ENCODE measurements at places on chromosomes 5 and 9. TPM values are rescaled to one million over a fixed set of nuclear protein-coding genes. Genes with fewer than 3 reads are reported as not detected.

DDX4 gene
- not detected for total RNA-seq

SLCO6A1 gene
- total RNA-seq: not detected

LHX3 gene
- 0.22 TPM for total RNA-seq

OR1Q1 gene
- total RNA-seq: not detected

TLX3 gene
- not detected for total RNA-seq

CCDC180 gene
- 2.3 TPM for total RNA-seq

GPR150 gene
- total RNA-seq: 0.17 TPM

CTNND2 gene
- not detected for total RNA-seq

ZNF79 gene
- 5.8 TPM for total RNA-seq

SGTB gene
- total RNA-seq: 9.8 TPM

SPEF2 gene
- 7.5 TPM for total RNA-seq

LECT2 gene
- not detected for total RNA-seq

PIP5KL1 gene
- 22.5 TPM for total RNA-seq

- no peak for DNase-seq
These were observed 238.9 kb downstream of the HSPA4 start for GRCh38 chr5:133290669-133291240.

DNA sequence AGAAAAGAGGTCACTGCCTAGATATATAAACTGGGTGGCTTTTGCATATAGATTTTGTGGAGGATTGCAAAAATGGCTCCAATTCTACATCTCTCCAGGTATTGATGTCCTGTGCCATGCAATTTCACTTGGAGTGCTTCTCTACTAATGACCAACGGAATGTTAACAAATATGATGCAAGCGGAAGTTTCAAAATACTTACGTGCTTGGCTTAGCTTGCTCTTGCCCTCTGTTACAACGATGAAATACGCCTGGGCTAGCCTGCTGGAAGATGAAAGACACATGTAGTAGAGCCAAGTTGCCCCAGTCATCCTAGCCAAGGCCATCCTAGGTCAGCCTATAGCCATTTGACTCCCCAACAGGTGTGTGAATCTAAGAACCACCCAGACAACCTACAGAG, 3.6 kb upstream of the POC5 start:
- no peak for DNase-seq

DNA sequence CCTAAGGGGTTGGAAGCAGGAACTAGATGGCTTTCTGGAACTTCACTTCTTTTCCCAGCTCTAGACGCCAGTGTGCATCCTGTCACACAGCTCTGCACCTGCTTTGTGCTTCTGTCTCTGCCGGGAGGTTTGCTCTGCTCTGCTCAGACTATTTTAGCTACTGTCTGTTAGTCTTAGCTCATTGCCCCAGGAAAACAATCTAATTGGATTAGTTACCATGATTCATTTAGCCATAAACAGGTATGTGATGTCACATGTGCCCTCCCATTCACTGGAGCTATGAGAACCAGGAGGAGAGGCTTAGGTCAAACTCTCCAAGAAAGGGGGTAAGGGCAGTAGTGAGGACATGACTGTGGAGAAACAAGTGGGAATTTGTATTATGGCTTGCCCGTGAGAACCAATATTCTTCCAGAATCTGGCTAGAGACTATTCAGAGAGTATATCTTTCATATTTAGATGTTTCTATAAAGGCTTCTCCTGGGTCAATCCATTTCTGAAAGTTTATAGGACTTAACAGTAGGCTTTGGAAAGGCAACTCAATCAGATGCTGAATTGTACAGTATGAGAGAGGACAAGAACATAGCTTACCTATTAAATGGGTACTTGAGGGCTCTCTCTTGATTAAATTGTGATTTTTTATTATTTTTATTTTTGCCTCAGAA, 22.4 kb upstream of the NREP start:
- no peak for DNase-seq

DNA sequence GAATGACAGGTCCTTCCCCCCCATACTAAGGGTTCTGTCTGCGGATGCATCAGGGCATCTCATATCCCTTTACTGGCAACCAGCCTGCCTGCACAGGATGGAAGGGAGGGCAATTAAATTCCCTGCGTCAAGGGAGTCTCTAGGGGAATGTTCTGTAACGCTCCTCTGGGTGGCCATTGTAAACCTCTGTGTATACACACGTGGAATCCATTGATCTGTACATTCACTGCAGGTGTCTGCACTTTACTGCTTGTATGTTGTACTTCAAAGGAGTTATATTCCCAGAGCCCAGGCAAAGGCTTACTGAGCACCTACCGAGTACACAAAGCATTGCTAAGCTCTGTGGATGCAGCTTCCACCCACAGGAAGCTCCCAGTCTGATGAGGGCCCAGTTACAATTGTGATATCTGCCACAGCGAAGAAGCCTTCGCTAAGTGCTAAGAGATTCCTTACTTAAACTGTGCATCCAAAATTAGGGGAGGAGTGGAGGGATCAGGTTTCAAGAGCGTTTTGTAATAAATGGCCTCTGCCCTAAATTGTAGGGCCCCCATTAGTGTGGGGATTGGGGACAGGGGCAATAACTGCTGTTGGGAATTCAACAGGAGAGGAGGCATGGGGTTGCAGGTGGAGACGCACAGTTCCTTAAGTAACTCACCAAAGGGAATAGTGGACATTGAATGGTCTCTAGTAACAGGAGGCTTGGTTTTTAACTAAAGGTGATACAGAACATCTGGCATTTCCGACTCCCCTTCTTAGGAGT, 1.5 kb upstream of the RETREG1 start:
- DNase-seq: no peak

- no peak for DNase-seq
These were observed 462.0 kb downstream of the HTR1A start for GRCh38 chr5:63500242-63500641.

GRCh38 chr9:136242918-136243525, 2.6 kb downstream of the QSOX2 start:
- DNase-seq: no peak

DNA sequence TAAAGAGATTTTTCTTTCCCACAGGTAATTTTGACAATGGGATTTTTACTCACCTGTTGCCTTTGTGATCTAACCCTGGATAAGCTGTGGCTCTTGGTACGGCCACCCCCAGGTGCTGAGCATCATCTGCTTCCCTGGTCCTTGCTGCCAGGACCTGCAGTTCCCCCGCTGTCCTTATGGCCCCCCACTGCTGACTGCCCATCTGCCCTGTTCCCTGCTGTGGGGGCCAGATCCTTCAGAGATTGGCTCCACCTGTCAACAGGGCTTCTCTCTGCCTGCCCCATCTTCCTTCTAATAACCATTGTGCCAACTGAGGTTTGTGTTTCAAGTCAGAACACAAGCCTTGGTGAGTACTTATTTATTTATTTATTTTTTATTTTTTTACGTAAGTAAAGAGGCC, 183.3 kb downstream of the MAPKAP1 start:
- no peak for DNase-seq

- peak; percentile 15 for DNase-seq
These were observed 49.5 kb upstream of the SARDH start for GRCh38 chr9:133787754-133788025.

GRCh38 chr9:91458906-91459305, 35.3 kb upstream of the NFIL3 start:
- DNase-seq: no peak

DNA sequence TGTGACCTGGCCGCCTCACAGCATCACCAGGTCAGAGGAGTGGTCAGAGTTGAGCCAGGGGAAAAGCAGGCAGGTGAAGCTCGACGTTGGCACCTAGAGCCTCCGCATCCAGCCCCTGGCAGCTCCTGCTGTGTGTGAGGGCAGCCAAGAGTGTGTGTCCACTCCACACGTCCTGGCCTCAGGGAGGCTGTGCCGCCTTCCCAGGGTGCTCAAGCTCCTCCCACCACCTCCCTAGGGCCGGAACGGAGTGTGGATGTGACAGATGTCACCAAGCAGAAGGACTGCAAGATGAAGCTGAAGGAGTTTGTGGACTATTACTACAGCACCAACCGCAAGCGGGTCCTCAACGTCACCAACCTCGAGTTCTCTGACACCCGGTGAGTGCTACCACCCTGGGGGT, 72.5 kb downstream of the PHF2 start:
- DNase-seq: no peak

GRCh38 chr9:134167530-134167931, 3.2 kb upstream of the RNU6ATAC start:
- no peak for DNase-seq

DNA sequence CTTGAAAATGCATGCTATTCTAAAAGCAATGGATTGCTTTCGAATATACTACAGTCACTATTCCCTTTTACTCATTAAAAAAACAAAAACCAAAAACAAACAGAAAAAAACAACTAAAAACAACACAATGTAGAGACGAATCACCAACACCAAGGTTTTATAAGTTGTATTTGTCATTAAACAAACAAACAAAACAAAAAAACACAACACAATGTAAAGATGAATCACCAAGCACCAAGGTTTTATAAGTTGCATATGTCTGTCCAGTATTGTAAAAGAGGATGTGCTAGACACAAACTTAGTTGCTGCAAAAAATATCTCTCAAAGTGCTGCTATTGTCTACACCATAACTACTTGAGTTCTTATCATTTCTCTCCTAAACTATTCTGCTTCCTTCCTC, 1269.2 kb downstream of the EFNA5 start:
- DNase-seq: no peak

- no peak for DNase-seq
These were observed 171.4 kb downstream of the MCTP1 start for GRCh38 chr5:95113489-95113888.

- DNase-seq: no peak
These were observed 26.0 kb downstream of the GABRP start for GRCh38 chr5:170809551-170809950.

DNA sequence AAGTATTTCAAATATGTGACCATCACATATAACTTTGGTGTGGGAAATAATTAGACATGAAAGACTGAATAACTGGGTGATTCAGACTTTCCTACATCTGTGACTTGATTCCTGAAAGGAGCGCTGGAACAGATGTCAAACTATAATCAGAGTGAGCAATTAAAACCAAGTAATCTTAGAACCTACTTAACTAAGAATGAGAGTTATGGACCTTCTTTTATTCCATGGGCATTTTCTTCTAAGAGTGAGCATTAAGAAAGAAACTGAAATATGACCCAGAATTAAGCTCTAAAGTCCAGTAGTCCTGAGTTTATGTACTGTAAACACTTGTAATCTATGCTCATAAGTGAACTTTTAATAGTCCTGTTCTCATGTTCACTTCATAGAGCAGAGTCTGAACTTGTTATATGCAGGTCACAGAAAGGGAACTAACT, 68.4 kb downstream of the PAM start:
- DNase-seq: no peak

DNA sequence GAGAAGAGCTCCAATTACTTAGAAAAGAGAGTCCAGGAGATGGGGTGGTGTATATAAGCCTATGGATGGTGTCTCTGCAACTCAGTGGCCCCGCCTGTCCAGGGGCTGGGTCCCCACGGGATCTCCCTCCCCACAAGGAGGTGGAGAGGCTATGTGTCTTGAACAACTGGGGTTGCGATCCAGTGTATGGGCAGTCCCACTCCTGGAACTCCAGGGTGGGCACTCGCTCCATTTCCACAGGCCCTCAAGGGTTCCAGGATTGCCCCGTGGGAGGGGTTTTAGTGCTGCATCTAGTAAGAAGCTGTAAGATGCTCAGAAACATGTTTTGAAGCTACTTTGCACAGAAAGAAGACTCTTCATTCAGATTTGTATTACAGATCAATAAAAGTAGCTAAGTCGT, 558 bp upstream of the SMAD5 start:
- no peak for DNase-seq

DNA sequence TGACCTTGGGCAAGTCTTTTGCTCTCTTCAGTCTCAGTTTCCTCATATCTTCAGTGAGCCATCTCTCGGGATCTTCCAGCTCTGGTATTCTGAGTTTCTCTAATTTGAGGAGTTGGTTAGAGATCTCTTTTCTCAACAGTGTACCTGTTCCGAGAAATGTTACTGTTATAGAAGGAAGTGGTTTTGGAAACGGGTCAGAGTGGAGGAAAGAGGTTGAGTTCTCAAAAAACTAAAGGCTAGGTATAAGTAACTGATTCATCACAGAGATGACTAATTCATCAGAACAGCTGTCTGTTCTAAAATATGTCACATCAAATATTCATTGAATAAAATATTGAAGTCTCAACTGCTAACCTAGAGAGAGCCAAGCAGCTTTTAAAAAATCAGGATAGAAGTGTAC, 106.6 kb downstream of the PALM2AKAP2 start:
- DNase-seq: no peak

DNA sequence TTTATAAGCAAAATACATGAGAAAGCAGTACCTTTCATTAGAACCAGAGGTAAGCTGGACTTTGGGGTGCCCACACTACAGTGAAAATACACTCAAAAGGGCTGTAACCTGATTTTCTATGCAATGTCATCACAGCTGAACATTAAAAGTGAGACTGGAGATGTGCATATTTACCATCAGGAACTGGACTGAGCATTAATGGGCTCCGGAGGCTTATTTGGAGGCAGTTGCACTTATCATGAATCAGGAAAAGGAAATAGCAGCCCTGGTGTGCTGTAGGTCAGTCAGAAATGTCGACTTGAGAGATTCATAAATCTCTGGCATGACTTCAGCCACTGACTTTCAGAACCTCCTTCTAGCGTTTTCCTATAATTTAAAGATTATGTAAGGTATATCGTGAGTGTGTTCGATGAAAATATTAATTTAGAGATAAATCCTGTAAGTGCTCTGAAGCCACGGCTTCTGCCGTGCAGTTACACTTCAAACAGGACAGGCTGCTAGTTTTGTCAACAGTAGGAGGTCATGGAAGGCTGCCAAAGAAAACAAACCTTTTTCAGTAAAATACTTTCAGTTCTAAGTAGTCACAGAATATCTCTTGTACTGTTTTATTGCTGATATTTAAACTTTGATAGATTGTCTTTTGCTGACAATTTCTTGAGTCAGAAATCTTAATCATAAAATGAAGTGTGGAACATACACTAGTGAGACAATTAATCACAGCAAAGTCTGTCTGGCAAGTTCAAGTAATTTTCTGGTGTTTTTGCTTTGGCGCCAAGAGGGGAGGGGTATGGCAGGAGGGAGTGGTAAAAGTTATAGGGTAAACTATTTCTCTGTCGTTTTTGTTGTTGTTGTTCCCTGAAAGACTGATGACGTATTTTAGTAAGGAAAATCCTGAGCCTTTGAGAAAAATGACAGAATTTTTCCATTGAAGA, 939.7 kb downstream of the NR2F1-AS1 start:
- DNase-seq: peak; percentile 41
